T-cell (primary cell): ENCODE measurements at places on chromosomes 12 and 14. TPM values are rescaled to one million over a fixed set of nuclear protein-coding genes. Genes with fewer than 3 reads are reported as not detected.

- DNase-seq = no peak
These were observed 183.1 kb upstream of the FBXO33 start for GRCh38 chr14:39615352-39615751.

DNA sequence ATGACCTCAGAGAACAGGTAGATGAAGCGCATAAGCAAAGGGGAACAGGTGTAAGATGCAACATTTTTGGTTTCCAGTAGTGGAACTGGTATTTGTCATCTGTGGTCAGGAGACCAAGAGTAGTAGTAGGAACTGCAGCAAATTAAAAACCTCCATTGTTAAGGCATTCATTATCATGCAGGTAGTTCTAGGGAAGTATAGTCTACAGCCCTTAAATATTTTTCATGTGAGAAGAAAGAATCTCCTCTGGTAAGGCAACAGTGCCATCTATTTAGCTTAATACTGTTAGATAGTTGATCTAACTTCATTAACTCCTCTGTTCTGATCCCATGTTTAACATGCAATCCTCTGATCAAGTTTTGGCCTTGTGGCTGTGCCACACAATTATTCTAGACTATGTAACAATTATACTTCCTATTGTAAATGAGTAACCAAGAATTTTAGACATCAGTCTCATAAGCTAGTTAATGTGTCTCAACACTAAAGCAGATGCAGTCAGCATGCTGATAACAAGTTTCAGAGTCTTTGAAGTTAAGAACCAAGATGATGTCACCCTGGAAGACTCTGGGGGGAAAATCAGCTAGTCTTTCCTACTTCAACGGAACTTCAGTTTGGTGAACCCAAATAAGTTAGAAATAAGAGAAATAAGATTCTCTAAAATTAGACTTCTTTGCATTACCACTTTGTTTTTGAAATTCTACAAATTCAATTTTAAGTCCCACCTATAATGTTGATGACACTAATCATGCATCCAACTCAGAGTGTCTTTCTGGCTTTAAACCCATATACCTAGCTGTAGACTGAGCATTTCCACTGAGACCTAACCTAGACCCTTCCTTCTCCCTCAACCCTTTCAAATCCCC is 70.9 kb downstream of the STXBP6 start:
- DNase-seq = no peak

- DNase-seq = no peak
These were observed 742 bp upstream of the MARS1 start for GRCh38 chr12:57487055-57487596.

- DNase-seq = no peak
These were observed 91.0 kb upstream of the EEA1 start for GRCh38 chr12:93019975-93020630.

DNA sequence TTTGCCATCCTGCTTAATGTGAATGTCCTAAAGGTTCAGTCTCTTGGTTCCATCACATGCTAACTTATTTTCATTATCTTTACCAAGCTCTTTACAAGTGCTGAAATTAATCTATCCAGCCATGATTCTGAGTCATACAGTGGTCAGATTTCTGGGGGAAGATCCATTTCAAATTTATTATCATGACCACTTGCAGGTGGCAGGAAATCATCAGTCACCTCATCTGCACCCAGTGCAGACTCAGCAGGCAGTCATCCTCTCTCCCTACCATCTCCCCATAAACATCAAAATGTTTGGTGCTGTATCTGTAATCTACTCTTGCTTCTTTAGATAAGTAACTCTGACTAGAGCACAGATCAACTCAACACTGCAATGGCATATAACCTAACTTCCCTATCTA is 23.5 kb downstream of the ATG14 start:
- DNase-seq = no peak

DNA sequence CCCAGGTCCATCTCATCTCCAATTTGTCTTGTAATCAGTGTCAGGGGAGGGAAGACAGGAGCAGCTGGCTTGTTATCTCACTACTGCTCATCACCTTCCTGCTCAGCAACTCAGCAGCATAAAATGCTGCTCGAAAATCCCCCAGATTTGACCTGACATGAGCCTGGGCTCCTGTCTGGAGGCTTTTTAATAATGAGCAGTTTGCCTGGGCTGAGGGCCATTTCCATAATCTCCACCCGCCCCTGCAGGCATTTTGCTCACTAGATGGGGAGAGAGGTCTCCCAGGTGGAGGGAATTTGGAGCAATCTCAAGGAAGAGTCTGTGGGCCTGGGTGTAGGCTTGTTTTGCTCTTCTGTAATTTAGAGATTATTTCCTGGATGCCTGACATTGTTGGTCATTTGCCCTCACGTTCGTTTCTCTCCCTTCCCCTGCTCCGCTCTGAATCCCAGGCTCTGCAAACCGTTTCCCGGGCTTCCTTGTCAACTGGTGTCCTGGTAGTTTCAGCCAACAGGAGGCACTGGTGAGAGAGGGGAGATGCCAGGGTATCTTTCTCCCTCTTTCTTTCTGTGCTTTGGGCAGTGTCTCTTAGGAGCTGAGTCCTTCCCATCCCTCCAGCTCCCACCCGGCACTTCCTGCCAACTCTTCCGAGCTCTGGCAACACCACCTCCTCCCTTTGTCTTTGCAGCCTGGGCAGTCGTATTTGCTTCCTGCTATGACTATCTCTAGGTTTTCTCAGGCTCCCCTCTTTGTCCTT is 299.2 kb downstream of the GLT1D1 start:
- DNase-seq = no peak

GRCh38 chr12:92229381-92229780 is 83.7 kb upstream of the BTG1 start:
- no peak for DNase-seq

GRCh38 chr14:64409126-64409920 is 21.2 kb downstream of the MTHFD1 start:
- DNase-seq = no peak

- DNase-seq = no peak
These were observed 35.8 kb downstream of the IL31 start for GRCh38 chr12:122138181-122138580.

DNA sequence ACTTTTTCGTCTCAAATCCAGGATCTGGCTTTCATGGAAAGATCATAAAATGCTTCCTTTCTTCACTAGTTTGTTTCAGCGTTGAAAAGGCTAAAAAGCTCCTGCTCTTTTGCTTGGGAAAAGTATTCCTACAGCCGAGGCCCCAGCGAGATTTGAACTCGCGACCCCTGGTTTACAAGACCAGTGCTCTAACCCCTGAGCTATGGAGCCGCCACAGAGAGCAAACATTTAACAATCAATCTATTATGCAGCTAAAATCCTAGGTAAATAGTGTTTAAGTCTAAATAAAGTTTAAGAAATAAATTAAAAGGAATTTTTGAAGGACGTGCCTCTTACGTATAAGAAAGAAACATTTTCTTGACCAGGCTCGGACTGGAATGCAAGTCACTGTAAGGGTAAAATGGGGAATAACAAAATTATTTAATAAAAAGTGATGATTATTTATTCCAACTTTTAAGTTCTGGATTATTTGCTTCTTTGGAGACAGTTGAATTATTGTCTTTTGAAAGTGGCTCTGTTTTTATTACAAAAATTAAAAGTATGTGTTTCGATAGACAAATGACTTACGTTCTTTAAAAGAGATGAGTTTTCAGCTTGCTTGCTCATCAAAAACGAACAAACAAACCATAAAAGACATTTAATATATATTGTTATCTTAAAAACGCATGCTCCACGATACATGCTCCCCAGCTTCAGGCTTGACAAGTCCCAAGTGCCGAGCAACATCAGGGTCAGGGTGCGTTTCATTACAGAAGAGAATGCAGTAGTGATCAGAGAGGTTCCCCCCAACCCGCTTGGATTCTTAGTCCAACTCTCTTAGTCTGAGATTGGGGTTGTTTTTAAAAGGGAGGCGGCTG is 10.2 kb downstream of the OR6S1 start:
- no peak for DNase-seq

DNA sequence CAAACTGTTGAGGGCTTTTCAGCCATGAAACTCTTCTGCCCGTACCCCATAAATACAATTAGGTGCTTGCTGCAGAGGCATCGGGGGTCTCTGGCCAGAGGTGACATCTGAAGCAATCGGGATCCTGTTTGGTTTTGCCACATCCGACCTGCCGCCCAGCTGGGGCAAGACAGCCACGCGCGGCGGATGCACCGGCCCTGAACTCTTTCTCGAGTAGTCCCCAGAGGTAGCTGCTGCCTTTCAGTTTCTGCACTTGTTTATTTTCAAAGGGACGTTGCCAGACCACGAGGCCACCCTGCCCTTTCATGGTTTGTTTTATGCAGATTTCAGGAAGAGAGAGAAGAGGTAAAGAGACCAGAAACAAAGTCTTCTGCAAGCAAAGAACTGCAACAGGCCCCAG is 10.6 kb upstream of the MLXIP start:
- DNase-seq = peak; percentile 16

GRCh38 chr12:78671295-78671694 is 193.3 kb upstream of the SYT1 start:
- no peak for DNase-seq

DNA sequence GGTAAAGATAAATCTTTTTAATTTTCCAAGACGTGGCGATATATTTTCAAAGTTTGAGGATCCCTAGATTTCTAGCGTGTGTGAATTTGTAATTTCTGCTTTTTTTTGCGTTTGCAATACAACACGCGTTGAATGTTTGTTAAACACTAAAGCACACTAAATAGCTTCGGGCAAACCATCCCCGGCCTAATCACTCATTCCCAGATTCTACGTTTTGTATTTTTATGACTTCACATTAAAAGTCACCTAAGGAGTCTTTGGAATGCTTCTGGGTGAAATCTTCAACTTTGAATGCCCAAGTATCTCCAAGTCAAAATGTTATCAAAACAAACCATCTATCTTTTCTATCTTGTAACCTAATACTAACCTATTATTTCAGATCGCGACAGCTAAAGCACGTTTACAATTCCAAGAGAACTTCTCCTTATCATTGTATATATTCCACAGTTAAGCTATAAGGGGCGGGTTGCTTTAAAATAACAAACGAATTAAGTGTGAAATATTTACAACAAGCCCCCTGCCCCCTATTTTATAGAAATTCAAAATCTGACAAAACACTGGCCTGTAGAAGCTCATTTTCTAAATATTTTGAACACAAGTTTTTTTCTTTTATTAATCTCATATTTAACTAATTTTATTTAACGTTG is 1.1 kb downstream of the ALX1 start:
- DNase-seq = no peak

DNA sequence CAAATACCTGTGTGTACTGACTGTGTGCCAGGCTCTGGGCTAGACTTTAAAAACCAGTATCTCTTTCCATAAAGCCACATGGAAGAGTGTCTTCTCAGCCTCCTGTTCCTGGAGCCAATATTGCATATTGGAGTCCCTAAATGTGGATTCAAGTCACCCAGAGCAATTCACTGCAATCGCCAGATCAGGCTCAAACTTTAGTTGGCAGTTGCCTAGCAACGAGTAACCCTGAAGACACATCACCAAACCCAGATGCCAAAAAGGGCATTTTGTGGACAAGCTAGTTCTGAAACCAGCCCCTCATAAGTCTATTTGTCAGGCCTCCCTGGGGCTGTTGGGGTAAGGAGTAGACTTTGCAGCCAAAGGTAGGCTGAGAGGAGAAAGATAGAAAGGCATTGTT is 13.7 kb downstream of the DPF3 start:
- DNase-seq = no peak

- no peak for DNase-seq
These were observed 300.9 kb upstream of the DCN start for GRCh38 chr12:91483471-91483985.

- DNase-seq = no peak
These were observed 114.8 kb downstream of the ALX1 start for GRCh38 chr12:85394809-85395208.

DNA sequence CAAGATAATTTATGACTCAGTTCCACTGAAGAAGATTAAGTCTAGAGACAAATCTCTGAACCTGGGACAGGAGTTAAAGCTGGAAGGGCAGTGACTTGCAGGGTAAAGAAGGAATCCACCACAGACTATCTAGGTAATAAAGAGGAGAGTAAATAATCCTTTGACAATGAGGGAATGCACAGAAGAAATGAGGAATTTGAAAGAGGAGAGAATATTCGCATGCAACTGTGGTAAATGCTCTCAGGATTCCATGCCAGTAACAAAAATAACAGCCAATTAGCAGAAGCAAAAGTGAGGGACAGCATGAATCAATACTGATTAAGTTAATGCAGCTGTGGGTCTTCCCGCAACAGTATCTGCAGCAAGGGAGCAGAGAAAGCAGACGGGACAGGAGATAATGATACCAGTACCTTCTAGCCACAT is 77.0 kb downstream of the KITLG start:
- no peak for DNase-seq

GRCh38 chr12:3671330-3672112 is 81.4 kb downstream of the CRACR2A start:
- no peak for DNase-seq

GRCh38 chr14:103530390-103530789 is 1.4 kb downstream of the TRMT61A start:
- no peak for DNase-seq

DNA sequence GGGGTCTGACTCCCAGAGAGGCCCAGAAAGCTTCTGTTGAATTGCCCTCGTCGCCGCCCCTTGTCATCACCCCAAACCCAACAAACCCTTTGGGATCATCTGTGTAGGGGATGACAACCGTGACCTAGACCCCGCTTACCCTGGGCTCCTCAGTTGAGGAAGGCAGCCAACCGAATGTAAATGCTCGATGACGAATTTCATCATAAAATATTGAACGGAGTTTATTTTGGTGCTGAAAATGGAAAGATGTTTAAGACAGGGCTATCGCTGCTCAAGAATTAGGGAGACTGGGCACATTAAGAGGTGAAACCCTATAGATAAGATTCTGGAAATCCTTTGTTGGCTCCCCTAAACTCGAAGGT is 512 bp downstream of the ACTR10 start:
- no peak for DNase-seq

DNA sequence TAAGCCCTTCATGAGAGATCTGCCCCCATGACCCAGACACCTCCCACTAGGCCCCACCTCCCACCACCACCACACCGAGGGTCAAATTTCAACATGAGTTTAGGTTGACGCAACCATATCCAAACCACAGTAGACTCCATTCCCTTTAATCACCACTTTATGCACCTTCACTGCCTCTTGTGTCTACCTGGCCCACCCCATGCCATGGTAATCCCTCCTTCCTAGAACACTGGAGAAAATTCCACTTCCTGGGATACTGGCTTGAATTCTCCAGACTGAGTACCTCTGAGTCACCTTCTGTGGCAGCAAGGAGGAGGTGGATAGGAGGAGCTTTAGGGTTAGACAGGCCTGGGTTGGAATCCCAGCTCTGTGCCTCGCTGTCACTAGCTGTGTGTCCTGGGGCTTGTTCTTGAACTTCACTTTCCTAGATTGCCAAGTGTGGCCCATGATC is 26.1 kb upstream of the CIPC start:
- no peak for DNase-seq

- no peak for DNase-seq
These were observed 107.5 kb downstream of the SINHCAF start for GRCh38 chr12:31218203-31219025.

DNA sequence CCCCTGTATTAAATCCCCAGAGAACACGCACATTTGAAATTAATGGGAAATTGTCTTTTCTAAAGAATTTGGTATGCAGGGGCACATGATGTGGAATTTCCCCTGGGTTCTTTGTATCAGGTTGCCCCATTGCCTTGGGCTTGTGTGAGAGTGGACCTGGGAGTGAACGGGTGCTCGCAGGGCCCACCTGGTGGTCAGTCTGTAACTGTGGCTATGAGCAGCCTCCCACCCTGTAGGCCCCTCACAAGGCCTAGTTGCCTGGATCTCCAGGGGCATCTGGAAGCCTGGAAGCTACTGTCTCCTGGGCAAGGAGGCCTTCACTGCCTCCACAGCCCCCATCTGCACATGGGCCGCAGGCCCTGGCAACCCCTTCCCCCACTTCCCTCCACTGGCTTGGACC is 96.7 kb downstream of the SLC25A47 start:
- no peak for DNase-seq

KIF5A gene
- 0.92 TPM for total RNA-seq

BLTP3B gene
- total RNA-seq = 21.7 TPM

PRH2 gene
- not detected for total RNA-seq

TSHR gene
- 1.3 TPM for total RNA-seq
